ENCODE measurements at places on chromosomes 13 and 19.

DNA sequence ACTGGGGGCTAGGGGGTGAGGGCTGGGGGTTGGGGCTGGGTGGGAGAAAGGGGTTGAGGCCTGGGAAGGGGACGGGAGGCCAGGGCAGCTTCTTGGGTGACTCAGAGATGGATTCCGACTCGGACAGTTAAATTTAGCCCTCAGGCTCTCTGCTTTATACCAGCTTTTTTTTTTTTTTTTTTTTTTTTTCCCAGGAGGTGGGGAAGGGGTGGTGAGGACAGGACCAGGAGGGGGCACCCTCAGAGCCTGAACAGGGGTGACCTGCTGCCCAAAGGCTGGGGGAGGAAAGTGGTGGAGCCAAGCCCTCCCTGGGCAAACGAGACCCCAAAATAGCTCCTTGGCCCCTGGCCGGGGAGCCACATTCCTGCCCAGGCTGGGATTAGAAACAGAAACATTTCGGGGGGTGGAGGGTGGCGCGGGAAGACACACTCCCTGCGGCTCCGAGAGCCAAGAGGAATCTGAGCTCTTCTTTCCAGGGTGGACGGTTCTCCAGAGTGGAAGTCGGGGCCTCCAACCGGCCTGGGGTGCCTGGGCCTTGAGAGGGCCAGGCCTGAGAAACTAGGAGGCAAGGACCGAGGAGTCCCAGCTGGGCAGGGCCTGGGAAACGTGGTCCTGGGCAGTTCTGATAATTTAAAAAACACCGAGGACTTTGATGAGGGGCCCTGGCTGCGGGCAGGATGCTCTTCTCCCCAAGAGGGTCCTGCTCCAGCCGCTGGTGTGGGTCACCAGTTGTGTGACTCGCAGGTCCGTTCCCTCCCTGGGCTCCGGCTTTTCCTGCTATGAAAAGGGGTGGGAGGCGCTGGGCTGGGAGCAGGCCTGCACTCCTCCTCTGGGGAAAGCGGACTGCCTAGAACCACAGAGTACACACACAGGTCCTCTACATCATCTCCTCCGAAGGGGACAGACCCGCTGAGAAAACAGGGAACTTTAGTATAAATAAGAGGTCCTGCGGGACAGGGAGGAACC lies 813 bp upstream of the DMPK start:
- DNase-seq: no peak

DNA sequence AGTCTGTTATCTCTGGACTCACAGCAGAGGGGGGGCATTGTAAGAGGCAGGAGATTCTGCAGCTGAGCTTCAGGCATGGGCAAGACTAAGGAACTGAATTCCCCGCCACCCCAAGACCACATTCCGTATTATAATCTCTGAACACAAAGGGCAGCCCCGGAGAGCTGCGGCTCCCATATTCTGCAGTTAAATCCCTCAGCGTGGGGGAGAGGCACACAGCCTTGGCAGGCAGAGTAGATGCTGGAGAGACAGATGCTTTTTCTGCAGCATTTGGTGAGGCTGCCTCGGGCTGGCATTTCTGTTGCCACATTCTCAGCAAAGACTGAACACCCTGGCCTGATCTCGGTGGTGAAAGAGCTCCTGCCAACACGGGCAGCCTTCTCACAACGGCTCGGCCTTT lies 12.9 kb downstream of the CHAF1A start:
- no peak for DNase-seq

DNA sequence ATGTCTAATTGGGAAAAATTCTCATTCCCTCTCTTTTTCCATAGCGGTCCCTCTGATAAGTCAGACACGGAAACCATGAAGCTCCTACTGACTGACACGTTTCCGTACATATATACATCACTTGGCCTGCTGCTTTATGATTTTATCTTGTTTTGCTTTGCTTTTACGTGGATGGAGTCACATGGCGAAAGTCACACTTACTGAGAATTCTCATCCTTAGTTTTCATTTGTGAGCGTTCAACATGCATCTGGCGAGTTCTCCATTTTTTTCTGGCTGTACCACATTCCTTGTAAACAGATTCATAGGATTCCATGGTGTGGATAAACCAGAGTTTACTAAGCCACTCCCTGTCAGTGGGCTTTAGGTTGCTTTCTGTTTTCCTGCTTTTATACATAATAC lies 21.2 kb downstream of the PGPEP1 start:
- DNase-seq: no peak

- no peak for DNase-seq
These were observed 37.6 kb upstream of the RNF113B start for GRCh38 chr13:98214707-98215106.

GRCh38 chr19:45079063-45079910 lies at the start of gene GEMIN7:
Gene GEMIN7 (plus strand): TSS chr19:45079260. CDS start chr19:45090115, 10,855 bp downstream.
- DNase-seq: peak; percentile 84

GRCh38 chr13:24764276-24764630 lies 284 bp downstream of the RNF17 start:
- no peak for DNase-seq

DNA sequence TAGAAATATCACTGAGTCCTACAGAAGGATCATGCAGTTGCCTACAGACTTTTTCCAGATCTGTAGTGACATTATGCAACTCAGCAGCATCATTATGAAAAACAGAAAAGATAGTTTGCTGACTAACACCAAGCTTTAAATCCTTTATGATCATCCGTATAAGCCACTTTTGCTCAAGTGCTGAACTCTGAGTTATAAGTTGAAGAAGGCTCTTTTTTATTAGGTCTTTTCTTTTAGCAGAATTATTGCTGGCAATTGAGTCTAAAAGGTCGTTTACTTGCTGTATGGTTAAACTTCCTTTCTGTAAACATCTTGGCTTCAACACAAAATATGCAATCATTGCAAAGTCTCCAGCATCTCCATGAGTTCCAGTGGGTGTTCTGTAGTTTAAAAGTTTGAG lies 4.8 kb downstream of the LIG4 start:
- no peak for DNase-seq

GRCh38 chr19:46759817-46760333 lies 13.6 kb upstream of the STRN4 start:
- no peak for DNase-seq

- DNase-seq: no peak
These were observed 62.2 kb upstream of the TM9SF2 start for GRCh38 chr13:99439048-99439447.

DNA sequence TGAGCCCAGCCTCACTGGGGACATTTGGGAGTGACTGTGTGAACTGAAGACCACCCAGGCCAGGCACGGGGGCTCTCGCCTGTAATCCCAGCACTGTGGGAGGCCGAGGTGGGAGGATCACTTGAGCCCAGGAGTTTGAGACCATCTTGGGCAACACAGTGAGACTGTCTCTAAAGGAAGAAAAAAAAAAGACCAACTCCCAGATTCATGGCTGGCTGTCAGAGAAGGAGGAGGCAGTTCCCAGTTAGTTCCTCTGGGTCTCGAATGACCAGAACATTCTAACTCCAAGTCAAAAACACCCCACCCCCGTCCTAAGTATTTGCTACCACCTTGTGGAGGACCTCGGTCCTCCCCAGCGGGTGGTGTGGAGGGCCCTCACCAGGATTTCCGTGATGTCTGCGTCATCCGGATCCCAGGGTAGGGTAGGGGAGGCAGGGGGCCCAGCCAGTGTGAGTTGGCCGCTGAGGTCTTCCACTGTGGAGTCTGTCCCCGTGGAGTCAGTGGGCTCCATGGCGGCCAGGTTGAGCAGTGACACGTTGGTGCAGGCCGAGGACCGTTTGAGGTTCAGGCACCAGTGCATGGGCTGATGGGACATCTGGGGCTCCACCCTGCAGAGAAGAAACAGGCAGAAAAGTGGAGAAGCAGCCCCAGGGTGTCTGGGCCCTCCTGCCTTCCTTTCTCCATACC lies 1.3 kb downstream of the TSKS start:
- DNase-seq: no peak

GRCh38 chr19:48518207-48518606 lies 6.6 kb upstream of the LMTK3 start:
- no peak for DNase-seq

DNA sequence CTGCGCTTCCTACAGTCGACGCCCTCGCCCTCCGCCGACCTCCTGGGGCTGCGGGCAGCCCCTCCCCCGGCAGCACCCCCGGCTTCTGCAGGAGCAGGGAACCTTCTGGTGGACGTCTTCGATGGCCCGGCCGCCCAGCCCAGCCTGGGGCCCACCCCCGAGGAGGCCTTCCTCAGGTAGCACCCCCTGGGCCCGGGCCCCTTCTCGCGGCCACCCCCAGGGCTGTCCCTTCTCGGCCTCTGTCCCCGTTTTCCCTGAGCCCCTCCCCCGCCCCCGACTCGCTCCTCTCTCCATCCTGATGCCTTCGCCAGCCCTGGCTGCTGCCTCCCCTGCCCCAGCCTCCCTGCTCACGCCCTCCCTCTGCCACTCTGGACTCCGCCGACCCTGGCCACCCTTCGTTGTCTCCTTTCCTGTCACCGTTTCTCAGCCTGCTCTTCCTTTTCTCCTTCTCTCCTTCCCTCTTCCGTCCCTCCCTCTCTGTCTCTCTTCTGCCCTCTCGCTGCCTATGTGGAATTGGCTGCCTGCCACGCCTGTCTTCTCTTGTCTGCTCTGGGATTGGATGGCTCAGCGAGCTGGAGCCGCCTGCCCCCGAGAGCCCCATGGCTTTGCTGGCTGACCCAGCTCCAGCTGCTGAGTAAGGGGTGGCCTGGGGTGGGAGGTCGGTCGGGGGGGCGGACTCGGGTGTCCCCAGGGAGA lies 11.0 kb downstream of the FUZ start:
- DNase-seq: no peak

- no peak for DNase-seq
These were observed 21.5 kb downstream of the SHISA2 start for GRCh38 chr13:26030331-26030730.

- no peak for DNase-seq
These were observed 275.6 kb downstream of the DCLK1 start for GRCh38 chr13:35855531-35856019.

DNA sequence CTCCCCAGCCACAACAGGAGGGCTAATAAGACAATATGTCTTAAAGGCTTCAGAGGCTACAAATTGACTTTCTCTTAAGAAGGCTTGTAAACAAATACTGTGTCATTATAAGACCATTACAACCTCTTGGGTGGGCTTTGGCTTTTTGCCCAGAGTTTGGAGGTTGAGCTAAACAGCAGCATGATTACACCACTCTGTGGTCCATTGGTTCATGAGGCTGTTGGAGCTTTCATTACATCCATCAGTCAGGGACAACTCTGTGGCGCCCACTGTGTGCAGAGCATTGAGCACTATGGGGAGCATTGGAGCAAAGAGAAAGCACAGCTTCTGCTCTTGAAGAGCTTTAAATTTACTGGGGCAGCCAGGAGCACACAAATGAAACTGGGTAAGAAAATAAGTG lies 75.9 kb downstream of the TNFSF11 start:
- no peak for DNase-seq

GRCh38 chr13:102873653-102874052 lies 27.8 kb downstream of the ERCC5 start:
- DNase-seq: peak; percentile 34

- no peak for DNase-seq
These were observed 1.9 kb downstream of the WDR18 start for GRCh38 chr19:986083-986482.

DNA sequence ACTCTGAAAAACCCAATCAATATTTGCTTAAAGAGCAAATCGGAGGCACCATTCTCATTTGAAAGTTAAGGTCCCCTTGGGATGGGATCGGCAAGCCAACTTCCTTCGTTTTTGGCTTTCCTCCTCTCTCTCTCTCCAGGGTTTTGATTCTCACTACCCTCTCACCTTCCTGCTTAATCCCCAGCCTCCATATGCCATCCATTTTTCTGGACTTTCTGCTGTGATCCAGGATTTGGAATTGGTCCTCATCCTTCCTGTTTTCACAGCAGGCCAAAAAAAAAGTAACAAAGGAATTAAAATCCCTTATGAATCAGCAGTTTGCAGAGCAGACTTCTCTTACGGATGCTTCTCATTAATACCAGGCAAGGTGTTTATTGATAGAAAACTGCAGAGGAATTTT lies 283.1 kb upstream of the TMTC4 start:
- no peak for DNase-seq

- no peak for DNase-seq
These were observed 40.8 kb upstream of the RFXAP start for GRCh38 chr13:36778083-36778671.

- no peak for DNase-seq
These were observed 5.0 kb downstream of the PPP1R37 start for GRCh38 chr19:45097776-45098520.

DNA sequence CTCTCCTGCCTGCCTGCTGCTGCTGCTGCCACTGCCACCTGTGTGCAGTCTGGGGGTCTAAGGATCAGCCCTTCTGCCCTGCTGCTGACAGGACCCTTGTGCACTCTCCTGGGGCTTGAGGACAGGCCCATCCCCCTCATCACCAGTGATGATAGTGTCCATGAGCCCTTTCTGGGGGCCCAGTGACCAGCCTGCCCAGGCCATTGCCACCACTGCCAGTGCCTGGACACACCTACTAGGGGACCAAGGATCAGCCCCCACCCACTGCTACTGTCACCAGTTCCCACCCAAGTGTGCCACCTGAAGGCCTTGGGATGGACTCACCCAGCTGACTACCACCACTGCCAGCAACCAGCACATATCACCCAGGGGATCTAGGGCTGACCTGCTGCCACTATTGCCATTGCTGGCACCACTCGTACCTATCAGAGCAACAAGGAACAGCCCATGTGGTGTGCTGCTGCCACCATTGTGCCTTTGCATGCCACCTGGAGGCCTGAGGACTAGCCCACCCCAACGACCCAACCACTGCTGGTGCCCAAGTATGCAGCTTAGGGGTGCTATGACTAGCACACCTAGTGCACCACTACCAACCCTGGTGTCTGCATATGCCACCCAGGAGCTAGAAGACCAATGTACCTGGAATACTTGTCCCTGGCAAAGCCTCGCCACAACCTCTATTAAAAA lies 994.3 kb downstream of the PCDH17 start:
- no peak for DNase-seq

- DNase-seq: no peak
These were observed 43.8 kb upstream of the C19orf12 start for GRCh38 chr19:29758863-29759262.

DNA sequence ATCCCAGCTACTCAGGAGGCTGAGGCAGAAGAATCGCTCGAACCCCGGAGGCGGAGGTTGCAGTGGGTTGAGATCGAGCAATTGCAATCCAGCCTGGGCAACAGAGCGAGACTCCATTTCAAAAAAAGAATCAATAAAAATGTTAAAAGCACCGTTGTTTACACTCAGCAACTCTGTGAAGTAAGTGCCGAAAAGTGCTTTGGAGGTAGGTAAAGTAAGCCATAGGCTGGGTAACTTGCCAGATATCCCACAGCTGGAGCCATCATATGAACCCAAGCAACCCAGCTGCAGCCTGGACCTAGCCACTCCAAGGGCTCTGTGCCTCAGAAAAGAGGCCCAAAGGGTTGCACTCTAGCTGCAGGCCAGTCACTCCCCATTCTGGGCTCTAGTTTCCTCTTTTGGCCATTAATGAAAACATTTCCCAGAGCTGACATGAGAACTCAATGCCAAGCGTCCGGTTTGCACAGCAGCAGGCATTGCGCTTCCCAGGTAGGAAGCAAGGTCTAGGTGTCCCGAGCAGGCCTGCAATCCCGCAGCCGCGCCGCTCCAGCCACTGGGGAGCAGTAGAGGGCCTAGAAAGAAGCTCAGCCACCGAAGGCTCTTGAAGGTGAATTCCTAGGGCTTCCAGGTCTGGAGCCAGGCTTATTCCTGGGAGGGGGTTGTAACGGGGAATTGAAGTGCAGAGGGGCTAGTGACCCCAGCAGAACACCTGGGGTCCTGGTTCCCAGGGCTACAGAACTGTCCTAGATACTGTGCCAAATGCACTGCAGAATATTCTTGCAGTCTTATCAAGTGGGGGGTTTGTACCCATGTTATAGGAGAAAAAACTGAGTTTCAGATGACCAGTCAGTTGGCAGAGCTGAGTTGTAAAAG lies 4.1 kb upstream of the CD79A start:
- no peak for DNase-seq

GRCh38 chr19:46745521-46746280 lies at the start of gene FKRP:
Gene FKRP (plus strand): TSS chr19:46746057. CDS start chr19:46755451, 9,394 bp downstream.
- peak; percentile 75 for DNase-seq

All from GM13977 (cell line).